Esophagus (tissue), 2 donors: ENCODE measurements at places on chromosomes 1 and 21. TPM values are rescaled to one million over a fixed set of nuclear protein-coding genes. Genes with fewer than 3 reads are reported as not detected.

The DISP3 gene
- not detected for polyA plus RNA-seq

The SOX13 gene
- 6.9 TPM for polyA plus RNA-seq

The ILDR2 gene
- polyA plus RNA-seq = 0.18 TPM

The NIBAN1 gene
- 14.7 TPM for polyA plus RNA-seq

The KRTAP12-4 gene
- polyA plus RNA-seq = not detected
